Stimulated activated CD8-positive, alpha-beta memory T cell treated with anti-CD3 and anti-CD28 coated beads, Interleukin-7, amount 100 ng/mL, for 1 hour (primary cell): ENCODE measurements at places on chromosomes 13 and 19.

DNA sequence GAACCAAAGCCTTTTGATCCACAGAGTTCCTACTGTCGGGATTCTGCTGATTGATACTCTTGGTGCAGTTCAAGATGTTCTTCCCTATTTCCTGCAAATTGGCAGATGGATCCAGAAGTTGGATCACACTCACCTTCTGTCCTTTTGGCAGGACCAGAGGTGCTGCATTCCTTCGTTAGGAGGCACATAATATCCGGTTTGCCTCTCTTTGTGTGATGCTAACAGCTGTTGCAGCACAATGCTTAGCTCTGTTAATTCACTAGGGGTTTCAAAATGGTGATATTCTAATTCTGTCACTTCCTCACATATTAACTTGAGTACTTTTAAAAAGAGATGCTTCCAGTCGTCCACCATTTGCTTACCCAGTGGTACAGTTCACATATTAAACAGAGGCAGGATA, 15.2 kb upstream of the CHST8 start:
- DNase-seq = no peak

- no peak for DNase-seq
These were observed 247.7 kb downstream of the GGACT start for GRCh38 chr13:100340865-100341264.

DNA sequence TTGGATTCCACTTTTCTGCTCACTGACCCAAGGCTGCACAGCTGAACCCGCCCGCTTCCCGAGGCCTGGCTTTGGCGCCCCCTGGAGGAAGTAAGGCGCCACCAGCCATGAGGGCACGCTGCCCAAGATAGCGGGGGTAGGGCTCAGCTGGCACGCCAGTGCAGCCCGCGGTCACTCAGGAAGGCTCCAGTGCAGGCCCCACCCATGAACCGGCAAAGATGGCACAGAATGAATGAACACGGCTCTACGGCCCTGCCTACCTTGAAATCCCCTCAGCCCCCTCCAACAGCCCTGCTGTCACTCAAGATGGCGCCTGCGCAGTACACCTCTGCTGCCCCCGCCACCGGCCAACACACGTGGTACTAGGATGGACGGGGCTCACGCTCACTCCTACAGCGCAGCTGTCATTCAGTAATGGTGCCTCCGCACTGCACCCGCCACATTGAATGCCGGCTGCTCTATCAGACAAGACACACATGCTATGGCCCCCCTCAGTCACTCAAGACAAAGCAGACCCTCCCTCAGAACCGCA, 3.0 kb downstream of the PEG3 start:
- no peak for DNase-seq

GRCh38 chr19:41441321-41441945, 1.5 kb upstream of the ERICH4 start:
- DNase-seq = no peak

DNA sequence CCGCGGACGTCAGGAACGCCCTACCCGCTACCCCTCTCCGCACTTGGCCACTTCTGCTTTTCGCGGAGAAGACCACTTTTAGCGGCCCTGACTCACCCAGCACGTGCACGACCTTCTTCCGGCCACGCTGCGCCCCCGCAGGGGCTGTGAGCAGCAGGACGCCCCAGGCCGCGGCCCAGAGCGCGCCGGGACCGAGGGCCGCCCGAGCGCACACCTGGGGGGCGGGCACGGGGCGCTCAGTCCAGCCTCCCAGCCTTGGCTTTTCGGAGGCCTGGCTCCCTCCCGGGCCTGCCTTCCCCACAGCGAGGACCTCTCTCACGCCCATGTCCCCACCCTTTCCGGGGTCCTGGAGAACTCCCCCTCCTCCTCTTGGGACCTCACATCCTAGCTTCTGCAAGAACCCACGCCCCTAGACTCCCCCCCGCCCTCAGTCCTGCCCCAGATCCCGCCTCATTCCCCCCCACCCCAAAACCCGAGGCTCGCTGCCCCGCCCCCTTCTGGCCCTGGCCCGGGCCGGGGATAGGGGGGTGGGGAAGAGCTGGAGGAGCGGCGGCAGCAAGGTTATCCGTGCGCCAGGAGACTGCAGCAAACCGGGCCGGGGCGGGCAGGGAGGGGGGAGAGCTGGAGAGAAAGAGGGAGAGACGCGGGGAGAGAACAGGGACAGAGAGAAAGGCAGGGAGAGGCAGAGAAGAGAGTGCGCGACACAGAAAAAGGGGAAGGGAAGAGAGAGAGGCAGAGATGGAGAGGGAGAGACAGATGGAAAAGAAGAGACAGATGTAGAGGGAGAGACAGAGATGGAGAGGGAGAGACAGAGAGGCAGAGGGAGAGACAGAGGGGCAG, 11.5 kb downstream of the TM6SF2 start:
- DNase-seq = no peak

DNA sequence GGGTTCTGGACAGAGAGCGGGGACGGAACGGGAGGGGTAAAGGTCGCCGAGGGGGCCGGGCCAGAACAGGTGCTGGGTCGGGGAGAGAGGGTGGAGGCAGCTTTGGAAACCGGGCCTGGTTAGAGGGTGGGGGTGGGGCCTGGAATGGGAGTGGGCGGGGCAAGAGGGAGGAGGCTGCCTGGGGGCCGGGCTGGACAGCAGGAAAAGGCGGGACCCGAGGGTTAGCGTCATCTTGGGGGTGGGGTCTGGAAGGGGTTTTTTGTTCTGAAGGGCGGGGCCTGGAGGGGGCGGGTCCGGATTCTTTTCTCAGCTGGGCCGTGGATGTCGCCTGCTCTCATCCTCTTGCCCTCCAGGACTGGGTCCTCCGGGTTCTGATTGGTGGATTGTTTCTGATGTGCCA, 4.3 kb upstream of the ZNF813 start:
- no peak for DNase-seq

DNA sequence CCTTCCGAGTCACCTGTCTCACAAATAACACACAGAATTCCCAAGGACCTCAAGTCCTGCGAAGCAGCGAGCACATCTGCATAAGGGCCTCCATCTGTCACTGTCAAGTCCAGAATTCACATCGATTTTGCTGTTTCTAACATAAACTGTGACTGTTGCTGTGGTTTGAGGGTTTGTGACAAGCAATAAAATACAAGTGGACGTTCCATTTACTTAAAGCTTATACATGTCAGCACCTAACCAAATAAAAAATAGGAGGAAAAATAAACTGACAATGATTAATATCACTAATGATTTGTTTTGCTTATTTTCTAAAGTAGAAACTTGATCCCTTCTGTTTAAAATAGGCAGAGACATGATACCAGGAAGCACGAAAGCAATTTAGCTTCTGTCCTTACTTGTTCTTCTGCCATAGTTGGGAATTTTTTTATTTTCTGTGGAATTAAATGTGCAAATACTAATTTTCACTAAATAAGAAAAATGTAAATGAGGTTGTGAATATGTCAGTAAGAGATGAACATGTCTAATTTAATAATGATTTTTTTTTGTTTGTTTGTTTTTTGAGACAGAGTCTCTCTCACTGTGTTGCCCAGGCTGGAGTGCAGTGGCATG, 279.1 kb downstream of the FGF9 start:
- no peak for DNase-seq

DNA sequence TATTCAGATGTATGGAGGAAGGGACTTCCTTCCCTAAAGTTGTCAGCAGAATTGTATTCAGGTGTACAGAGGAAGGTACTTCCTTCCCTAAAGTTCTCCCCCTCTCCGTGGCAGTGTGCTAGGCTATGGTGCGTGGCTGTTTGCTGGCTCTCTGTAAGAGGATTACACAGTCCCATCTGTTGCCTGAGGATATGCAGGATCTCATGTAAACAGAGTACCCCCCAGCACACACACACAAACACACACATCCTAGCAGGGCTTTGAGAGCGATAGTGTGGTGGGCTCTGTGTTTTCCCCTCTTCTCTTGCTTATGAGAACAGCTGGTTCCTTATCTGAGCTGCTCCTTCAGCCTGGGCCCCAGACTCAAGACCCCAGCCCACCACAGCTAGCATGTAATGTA, 10.3 kb downstream of the NEK5 start:
- no peak for DNase-seq

- no peak for DNase-seq
These were observed 105.7 kb upstream of the KL start for GRCh38 chr13:32910530-32910929.

DNA sequence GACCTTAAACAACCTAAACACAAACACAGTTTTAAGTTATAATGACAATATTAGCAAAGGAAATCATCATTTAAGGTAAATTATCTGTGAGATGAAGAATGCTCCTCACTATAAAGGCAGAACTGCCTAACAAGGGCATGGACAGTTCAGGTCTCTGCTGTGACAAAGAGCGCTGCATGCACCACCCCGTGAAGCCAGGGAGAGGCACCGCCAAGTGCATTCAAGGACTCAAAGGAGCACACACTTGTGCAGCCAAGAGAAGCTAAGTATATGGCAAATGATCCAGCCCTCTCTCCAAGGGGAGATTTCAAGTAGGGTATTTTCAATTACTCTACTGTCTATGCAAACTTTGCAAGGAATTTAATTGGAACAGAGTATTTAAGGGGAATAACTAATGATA, 126.0 kb downstream of the RAP2A start:
- DNase-seq = no peak

DNA sequence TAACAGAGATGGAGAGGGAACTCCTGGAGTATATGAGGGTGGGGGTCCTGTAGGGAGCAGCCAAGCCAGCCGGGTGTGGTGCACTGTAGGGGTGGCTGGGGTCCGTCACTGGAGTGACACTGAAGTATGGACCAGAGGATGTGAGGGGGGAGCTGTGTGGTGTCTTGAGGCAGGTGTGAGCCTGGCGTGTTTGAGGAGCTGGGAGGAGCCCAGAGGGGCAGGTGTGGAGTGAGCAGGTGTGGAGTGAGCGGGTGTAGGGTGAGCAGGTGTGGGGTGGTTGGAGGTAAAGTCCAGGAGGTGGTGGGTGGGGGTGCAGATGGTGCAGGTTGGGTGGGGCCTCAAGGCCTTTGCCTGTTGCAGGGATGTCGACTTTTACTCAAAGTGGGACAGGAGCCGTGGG, 5.9 kb downstream of the B3GNT8 start:
- DNase-seq = no peak

DNA sequence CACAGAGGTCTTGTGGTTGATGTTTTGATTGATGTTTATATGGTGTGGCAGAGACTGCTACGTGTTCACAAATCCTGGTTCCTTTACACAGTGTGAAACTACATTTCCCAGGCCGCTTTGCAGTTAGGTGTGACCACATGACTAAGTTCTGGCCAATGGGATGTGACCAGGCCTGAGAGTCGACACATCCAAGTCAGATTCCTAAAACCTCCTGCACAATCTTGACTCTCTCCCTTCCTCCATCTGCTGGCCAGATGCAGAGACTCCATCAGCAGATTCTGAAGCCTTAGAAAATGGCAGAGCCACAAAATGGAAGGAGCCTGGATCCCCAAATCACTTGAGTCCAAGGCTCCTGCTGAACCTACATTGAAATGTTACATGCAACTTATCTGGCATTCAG, 12.6 kb downstream of the CD37 start:
- no peak for DNase-seq

- DNase-seq = no peak
These were observed 63.6 kb upstream of the SOX1 start for GRCh38 chr13:112003396-112003795.

GRCh38 chr13:34307607-34308006, 489.7 kb downstream of the RFC3 start:
- no peak for DNase-seq

DNA sequence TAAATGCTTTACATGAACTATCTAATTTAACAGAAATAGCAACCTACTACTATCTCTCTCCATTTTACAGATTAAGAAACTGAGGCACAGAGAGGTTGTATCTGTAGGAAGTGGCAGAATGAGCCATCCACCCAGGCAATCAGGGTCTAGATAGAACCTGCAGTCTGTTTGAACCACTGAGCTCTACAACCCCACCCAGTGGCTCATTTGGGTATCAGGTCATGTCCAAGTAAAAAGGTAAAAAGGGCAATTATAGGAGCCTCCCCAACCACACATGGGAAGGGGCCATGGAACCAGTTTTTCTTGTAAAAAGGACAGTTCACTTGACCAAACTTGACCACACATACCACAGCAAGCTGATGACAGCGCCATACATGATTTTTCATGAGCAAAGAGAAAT, 92.9 kb upstream of the SGCG start:
- DNase-seq = no peak

GRCh38 chr13:59364641-59365085, 799.1 kb downstream of the DIAPH3 start:
- DNase-seq = no peak

GRCh38 chr13:66225072-66225471, 1005.1 kb downstream of the PCDH9 start:
- DNase-seq = no peak

DNA sequence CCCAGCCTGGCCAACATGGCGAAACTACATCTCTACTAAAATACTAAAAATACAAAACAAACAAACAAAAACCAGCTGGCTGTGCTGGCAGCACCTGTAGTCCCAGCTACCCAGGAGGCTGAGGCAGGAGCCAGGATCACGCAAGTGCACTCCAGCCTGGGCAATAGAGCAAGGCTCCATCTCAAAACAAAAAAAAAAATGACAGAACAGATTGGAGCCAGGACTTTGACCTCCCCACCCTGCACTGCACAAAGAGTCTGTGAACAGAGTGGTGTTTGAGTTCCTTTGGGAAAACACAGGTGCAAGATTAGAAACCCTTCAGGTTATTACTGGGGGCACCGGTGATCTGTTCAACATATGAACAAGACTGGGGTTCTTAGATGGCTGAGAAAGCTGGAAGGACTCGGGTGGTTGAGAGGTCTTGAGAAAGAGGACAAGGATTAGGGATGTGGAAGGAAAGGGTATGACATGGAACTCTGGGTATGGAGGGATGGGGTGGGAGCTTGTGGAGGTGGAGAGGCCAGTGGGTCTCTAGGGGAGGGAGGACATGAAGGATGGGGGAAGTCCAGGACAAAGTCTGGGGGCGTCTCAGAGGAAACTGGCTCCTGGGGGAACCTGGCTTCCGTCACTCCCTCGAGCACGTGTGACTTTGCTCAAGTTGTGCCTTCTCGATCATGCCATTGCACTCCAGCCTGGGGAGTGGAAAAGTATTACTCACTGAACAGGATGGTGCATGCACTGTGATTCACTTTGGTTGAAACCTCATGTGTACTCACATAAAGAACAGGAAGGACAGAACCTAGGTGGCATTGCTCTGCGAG, 25.9 kb downstream of the RCN3 start:
- DNase-seq = no peak
